ENCODE measurements at places on chromosomes 11 and 22.

DNA sequence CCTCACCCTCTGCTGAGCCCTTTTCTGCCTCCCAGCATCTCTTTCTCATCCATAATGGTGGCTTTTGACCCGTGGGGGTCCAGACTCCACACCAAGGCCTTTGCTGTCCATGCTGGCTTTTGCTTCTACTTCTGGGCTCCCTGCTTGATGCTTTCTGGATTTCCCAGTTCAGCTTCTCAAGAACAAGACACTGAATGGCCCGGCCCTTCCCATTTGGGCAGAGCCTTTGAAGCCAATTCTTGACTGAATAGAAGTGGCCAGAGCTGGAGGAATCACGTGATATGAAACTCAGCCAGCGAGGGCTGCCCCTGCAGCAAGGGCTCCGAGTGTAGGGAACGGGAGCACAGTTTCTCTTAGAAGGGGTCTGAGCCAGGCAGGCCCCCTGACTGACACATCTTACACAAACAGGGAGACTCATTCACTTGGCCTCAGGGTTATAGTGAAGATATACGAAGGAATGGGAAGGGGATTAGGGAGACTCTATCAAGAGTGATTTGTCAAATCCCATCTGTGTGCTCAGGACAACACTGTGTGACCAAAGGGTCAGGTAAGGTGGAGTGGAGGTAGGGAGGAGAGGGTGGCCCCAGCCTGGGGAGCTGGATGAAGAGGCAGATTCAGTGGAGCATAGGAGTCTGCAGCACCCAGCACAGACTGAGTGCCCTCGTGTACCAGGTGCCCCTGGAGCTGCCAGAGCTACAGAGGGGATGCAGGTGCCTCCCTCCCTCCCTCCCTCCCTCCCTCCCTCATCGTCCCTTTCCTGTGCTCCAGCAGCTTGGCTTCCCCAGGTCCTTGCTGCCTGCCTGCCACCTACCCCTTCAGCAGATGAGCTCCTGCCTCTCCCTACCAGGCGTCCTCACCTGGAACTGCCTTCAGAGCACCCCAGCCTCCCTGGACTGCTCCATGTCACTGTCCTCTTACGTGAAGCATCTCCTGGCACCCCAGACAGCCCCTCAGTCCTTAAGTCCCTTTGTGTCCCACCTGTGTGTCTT lies 106.0 kb downstream of the TRIM29 start:
- DNase-seq: no peak

GRCh38 chr11:75954039-75954438 lies 139.0 kb downstream of the UVRAG start:
- no peak for DNase-seq

- DNase-seq: no peak
Measured at GRCh38 chr22:29146771-29147170, 58.9 kb upstream of the EMID1 start.

DNA sequence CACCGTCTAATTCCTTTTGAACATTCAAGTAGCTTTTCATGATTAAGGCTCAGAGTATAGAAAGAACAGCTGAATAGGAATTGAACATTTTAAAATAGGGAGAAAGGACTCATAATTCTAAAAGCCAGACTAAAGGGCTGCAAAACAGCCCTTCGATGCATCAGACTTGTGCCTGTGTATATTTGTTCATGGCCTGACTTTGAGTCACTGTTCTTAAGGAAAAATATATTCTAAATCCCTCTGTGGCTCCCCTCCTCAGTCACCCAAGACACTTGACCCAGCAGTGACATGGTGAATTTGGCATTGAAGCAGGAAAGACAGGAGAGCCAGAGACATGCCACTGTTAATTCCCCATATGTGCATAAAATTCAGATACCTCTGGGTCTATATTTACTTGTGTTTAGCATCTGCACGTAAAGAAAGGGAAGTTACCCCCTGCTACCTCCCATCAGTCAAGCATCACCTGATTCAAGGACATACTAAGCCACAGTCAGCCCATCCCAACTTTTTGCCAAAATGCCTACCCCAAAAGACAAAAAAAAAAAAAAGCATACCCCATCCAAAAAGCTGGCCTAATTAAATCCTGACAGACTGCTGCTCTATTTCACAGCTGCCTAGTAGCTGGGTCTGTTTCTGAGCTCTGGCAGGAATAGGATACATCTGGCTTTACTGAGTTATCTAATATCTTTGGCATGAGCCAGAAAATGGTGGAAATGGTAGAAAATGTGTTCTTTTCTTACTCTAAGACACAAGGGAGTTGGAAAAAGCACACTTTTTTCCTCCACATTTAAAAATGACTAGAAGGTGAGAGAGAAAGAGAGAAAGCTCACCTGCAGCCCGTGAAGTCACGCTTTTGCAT lies 93.5 kb downstream of the COMMD9 start:
- DNase-seq: no peak

GRCh38 chr11:131910523-131911387 lies 540.3 kb downstream of the NTM start:
- peak; percentile 50 for DNase-seq

DNA sequence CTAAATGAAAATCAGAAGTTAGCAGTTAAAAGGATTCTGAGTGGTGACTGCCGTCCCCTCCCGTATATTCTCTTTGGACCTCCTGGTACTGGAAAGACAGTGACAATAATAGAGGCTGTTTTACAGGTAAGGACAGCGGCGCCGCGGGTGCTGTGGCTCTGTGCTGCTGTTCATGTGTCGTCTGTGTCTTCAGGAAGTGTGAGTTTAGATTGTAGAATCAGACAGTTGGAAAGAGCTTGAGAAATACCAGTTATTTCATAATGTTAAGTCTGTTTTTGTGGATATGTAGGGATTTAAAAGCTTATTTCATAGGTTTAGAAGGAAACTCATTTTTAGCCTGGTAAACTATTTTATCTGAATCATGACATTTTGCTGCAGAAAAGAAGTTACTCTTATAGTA lies 27.4 kb upstream of the PANX2 start:
- no peak for DNase-seq

DNA sequence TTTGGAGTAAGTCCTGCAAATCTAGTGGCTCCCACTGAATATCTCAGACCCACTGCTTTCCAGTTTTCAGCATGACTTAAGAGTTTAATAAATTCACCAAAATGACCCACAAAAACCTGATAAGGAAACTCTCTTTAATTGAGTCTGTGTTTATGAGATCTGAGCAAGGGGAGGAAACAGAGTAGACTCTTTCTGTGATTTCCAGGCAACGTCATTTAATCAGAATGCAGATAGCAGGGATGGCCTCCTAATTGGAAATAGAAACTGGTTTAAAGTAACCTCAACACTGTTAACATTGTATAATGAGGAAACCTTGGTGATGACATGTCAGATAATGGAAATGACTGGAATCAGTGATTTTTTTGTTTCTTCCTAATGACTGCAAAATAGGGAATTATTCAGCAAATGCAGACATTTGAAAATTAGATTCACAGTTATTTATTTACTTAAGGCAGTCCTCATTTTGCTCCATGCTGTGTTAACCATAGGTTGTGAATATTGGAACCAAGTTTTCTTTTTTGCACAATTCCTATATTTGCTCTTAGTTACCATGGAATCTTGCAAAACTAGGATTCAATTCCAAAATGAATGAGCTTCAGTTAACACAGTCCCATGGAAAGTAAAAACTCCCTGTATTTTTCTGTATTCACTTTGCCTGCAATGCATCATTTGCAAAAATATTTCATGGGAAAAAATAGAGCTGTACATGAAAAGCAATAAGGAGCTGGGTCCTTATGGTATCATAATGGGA lies 1324.5 kb downstream of the LRRC4C start:
- no peak for DNase-seq

DNA sequence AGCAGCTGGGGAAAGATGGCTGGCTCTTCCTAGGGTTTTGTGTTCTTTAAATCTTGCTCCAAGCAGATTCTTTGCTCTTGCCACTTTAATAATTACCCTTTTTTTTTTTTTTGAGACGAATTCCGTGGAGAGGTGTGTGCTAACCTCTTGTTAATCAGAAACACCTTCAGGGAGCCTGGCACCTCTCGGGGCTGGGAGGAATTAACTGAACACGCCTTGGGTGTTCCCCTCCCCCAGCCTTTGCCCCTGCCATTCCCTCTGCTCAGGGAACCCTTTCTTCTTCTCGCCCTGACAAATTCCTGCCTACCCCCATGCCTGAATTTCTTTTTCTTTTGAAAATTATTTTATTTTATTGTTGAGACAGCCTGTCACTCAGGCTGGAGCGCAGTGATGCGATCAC lies 17.5 kb downstream of the TMPRSS6 start:
- DNase-seq: no peak

DNA sequence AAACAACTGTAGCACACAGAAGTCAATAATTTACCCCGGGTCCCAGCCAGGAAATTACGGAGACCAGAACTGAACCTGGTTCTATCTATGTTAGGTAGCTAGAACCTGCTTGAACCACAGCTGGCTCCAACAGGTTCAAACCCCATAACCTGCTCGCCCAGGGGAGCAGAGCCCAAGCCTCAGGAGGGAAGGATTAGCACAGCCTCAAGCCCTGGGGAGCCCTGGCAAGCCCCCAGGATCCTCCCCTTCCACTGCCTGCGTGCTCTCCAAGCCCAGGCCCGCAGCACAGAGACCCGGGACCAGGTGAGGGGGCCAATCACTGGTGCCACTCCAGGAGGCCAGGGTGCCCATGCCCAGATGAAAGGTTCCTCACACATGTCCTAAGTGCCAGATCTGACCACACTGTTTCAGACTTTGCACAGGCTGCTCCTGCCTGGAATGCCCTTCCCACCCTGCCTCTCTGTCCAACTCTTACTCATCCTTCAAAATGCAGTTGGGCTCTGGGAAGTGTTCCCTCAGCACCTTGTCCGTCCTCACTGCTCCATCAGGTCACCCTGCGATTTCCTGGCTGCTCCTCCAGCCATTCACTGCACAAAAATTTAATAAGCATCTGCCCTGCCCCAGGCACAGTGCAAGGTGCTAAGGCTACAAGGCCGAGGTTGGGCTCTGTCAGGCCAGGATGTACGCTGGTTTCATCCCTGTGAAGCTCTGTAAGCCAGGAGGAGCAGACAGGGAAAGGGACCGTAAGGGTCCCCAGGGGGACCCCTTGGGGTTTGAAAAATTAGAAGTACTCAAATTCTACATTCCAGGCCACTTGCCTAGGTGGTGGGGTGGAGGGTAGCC lies 32.2 kb downstream of the ARRB1 start:
- no peak for DNase-seq

- DNase-seq: no peak
Measured at GRCh38 chr11:70281156-70281609, 10.7 kb downstream of the PPFIA1 start.

GRCh38 chr22:38424525-38425080 lies 30.4 kb downstream of the KCNJ4 start:
- DNase-seq: no peak

- no peak for DNase-seq
Measured at GRCh38 chr11:118291477-118292135, 12.9 kb upstream of the CD3E start.

GRCh38 chr11:69666752-69667536 lies 8.2 kb downstream of the LTO1 start:
- DNase-seq: no peak

DNA sequence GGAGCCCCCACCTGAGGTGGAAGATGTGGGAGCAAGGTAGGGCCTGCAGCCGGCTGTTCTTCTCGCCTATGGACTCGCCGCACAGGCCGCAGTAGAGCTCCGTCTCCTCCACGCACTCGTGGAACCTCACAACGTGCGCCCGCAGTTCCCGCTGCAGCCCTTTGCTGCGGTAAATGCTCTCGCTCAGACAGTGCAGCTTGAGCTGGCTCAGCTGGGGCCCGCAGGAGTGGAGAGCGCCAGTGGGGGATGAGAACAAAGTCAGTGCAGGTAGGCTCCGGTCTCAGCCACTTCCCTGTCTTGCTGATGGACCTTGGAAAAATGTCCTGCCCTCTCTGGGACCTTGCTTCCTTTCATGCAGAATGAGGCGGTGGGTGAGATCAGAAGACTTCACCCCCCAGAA lies 10.2 kb downstream of the RAPSN start:
- peak; percentile 27 for DNase-seq

DNA sequence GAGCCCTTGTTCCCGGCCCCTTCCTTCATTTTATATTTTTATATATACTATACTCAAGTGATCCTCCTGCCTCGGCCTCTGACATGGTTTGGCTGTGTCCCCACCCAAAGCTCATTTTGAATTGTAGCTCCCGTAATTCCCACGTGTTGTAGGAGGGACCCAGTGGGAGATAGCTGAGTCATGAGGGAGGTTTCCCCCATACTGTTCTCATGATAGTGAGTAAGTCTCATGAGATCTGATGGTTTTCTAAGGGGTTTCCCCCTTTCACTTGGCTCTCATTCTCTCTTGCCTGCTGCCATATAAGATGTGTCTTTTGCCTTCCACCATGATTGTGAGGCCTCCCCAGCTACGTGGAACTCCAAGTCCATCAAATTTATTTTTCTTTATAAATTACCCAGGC lies 7.2 kb upstream of the ZNF280A start:
- DNase-seq: no peak

Measured in WTC11 (cell line).